Nucleus accumbens (tissue), 56 donors: ENCODE measurements at places on chromosomes 1 and 21.

DNA sequence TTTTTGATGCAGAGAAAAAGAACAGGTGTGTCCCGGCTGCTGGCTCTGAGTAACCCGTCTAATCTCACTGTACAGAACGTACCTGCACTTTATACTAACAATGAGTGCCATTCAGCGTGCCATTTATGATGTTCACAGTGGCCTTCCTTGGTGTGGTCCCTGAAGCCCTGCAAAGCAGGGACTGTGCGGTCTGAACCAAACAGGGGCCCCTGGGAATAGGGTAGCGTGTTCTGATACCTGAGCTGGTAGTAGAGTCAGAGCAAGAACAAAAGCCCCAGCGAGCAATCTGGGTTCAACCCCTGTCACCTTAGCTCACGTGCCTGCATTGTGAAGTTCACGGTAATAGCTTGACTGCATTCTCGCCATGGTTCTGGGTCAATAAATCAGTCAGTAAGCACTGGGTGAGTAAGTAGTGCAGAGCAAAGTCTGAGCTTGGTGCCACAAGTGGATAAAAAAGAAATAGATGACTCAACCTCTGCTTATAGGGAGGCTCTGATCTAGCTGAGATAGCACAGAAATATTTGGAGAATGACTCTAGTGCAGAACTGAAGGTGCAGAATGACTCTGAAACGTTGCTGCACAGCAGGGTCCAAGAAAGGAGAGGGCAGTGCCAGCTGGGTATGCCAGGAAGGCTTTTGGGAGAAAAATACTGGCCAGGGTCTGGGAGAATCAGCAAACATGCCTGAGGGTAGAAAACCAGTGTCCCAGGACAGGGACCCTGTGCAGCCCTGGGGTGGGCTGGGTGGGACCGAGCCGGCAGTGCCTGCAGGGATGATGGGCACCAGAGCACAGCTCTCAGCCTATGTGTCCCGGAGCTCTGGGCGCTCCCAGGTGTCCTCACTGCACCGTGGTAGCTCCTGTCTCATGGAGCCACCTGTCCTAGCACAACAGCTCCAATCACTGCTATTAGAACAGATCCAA lies 125.9 kb downstream of the RHOU start:
- no peak for DNase-seq

DNA sequence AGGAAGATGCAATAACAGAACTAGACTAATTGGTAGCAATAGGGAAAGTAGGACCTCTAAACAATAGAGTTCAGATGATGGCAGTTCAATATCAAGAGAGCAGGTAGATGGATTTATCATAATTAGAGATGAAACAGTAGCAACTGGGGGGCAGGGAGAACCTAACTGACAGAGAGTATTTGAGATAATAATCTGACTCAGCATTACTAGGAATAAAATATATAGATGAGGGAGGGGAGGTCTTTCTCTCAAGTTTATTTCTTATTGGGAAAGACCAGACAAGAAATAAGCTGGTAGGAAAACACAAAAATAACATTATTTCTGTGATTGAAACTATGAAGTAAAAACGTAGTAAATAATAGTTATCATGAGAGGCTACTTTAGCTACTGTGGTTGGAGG lies 1656.7 kb upstream of the B3GALT2 start:
- DNase-seq = no peak

- no peak for DNase-seq
These were observed 177.6 kb upstream of the HMCN1 start for GRCh38 chr1:185556561-185556960.

GRCh38 chr1:199122532-199123311 lies 483.9 kb downstream of the PTPRC start:
- no peak for DNase-seq

- no peak for DNase-seq
These were observed 19.7 kb downstream of the SLC2A1 start for GRCh38 chr1:42938645-42939615.

- no peak for DNase-seq
These were observed 5.9 kb upstream of the MXRA8 start for GRCh38 chr1:1364266-1364665.

DNA sequence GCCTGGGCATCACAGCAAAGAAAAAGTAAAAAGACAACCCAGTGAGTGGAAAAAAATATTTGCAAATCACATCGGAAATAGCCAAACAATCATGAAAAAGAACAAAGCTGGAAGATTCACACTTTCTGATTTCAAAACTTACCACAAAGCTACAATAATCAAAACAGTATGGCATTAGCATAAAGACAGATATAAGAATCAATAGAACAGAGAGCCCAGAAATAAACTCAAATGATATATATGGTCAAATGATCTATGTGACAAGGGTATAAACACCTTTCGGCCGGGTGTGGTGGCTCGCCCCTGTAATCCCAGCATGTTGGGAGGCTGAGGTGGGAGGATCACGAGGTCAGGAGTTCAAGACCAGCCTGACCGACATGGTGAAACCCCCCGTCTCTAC lies 13.5 kb downstream of the ACOT7 start:
- no peak for DNase-seq

GRCh38 chr1:170239445-170239844 lies 93.7 kb downstream of the NTMT2 start:
- no peak for DNase-seq

GRCh38 chr1:25544819-25545218 lies 1.4 kb downstream of the LDLRAP1 start:
- DNase-seq = no peak

DNA sequence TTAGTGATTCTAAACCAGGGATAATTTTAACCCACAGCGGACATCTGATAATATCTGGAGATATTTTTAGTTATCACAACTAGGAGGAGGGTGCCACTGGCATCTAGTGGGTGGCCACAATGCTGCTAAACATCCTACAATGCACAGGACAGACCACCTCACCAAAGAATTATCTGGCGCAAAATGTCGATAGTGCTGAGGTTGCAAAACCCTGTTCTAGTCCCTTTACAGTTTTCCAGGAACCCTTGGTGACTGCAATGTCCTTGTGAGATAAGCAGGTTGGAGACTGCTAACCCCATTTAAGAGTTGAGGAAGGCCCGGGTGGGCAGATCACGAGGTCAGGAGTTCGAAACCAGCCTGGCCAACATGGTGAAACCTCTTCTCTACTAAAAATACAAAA lies 163.1 kb upstream of the BEND5 start:
- DNase-seq = no peak

DNA sequence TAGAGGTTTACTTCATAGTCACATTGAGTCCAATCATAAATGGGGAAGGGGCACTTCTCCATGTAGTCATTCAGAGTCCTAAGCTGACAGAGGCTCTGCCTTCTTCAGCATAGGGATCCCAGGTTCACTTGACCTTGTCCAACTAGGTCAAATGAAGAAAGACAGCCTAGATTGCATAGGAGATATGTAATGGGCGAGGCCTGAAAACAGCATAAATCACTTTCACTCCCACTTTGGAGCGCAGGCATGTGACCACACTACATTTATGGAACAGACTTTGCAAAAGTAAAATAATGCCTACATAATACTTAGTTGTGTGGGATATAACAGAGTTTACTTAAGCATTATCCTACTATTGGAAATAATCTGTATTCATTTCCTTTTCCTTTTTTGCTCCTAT lies 51.7 kb downstream of the HOOK1 start:
- no peak for DNase-seq

GRCh38 chr1:25033828-25034705 lies 104.0 kb upstream of the RUNX3 start:
- peak; percentile 18 for DNase-seq

DNA sequence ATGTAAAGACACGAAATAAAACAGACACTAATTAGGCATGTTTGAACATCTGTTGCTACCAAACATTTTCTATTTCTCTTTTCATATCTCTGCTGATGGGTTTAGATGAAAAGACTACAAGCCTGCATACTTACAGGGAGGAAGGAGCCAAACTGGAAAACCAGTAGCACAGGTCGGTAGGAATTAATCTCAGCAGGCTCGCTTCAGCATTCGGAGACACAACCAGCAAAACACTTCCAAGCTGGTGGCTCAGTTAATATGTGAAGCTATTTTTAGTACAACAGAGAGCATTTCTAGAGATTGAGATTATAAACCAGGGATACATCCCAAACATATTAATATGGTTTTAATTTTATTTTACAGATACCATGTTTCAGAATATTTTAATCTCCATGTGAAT lies 300.9 kb upstream of the GREM2 start:
- DNase-seq = no peak

DNA sequence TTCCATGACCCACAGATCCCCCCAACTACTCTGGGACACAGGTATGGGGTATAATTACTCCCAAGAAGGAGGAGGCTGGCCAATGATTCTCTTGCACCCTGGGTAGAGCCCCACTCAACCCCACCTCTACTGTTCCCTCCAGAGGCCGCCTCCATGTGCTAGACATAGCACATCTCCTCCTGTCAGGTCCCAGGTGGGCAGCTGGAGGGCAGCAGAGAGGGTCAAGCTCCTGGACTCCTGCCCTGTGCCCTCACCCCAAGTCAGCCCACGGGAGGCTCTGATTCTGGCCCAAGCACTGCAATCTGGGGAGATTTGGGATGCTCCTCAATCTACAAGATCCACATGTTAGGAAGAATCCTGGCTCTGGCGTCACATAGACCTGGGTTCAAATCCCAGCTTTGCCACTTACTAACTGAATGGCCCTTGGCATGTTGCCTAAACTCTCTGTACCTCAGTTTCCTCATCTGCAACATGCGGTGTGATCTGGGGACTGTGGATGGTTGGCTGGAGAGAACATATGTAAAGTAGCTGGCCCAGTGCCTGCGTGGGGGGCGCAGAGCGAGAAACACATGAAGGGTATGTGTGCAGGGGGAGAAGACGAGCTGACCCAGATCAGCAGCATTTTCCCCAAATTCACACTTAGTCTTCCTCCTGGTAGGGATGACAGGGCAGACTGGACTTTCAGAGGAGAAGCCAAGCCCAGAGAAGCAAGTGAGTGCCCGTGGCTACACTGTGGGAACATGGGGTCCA lies 23.2 kb downstream of the TNNT2 start:
- DNase-seq = no peak

DNA sequence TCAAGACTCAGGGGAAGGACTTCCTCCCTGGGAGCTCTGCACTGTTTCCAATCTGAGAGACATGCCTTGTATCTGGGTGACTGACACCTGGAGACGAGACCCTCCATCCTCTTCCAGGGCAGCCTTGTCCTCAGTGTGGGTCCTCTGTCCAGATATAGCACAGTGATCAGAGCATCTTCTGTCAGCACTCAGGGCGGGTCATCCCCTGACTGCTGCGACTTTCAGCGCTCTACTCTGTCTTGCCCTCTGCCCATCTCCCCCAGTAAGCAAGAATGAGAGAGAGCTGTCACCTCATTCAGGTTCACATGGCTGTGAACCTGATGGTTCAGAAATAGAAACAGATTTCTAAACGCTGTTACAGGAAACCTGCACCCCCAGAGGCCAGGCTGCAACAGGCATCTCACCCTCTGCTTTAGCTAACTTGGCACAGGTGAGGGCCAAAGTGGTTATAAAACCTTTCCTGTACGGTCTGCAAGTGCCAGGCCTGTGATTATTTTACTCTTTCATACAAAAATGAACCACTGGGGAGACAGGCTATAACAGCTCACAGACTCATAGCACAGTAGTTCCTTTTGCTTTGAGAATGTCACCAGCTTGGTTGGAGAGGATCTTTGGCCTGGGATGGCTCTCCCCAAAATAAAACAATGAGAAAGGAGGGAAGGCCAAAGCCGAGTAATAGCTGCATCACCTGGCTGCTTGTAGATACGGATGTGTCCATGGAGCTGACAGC lies 11.4 kb upstream of the TENT5C start:
- DNase-seq = no peak

GRCh38 chr1:18657506-18658201 lies 27.0 kb downstream of the PAX7 start:
- DNase-seq = no peak

DNA sequence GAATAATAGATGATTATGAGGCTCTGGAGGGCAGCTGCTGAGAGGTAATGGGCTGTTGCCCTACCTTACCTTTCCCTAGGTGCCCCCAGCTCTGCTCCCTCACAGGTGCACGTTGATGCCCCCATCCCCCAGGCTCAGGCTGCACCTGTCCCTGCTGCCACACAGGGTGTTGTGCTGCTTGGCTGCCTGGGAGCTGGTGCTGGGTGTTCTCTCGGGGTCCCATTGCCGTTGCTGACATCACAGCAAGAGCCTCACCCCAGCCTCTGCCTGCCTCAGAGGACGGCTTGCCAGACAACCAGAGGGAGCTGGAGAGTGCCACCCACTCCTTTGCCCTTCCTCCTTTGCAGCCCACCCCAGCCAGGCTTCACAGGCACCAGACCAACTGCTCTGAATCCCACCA lies 31.4 kb upstream of the DMBX1 start:
- no peak for DNase-seq

- no peak for DNase-seq
These were observed 13.9 kb downstream of the WNT2B start for GRCh38 chr1:112522621-112523020.

- no peak for DNase-seq
These were observed 6.3 kb upstream of the TNNT2 start for GRCh38 chr1:201383647-201384405.

- no peak for DNase-seq
These were observed 22.1 kb downstream of the ATP1B1 start for GRCh38 chr1:169128562-169128961.

- DNase-seq = no peak
These were observed 19.7 kb upstream of the KCNC4 start for GRCh38 chr1:110190282-110190929.

GRCh38 chr1:211196880-211197279 lies 62.3 kb upstream of the RCOR3 start:
- DNase-seq = no peak

DNA sequence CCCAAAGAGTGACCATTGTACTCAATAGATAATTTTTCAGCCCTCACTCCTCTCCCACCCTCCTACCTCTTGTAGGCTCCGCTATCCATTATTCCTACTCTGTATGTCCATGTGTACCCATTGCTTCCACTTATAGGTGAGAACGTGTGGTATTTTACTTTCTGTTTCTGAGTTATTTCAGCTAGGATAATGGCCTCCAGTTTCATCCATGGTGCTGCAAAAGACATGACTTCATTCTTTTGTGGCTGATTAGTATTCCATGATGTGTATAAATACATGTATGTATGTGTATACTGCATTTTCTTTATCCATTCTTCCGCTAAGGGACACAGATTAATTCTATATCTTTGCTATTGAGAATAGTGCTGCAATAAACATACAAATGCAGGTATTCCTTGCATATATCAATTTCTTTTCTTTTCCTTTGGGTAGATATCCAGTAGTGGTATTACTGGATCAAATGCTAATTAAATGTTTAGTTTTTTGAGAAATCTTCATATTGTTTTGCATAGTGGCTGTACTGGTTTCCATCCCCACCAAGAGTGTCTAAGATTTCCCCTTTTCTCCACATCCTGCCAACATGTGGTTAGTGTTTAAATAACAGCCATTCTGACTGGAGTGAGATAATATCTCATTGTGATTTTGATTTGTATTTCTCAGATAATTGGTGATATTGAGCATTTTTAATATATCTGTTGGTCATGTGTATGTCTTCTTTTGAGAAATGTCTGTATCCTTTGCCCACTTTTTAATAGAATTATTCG lies 4.9 kb downstream of the LY9 start:
- no peak for DNase-seq

GRCh38 chr1:49951385-49951784 lies 72.4 kb downstream of the AGBL4 start:
- no peak for DNase-seq

- DNase-seq = no peak
These were observed 367.7 kb downstream of the PRDM2 start for GRCh38 chr1:14067711-14068110.

- DNase-seq = no peak
These were observed 35.3 kb downstream of the CHD5 start for GRCh38 chr1:6144647-6145395.

- DNase-seq = no peak
These were observed 6.7 kb upstream of the TEX35 start for GRCh38 chr1:178506177-178506576.

GRCh38 chr1:35555601-35556477 lies 1.4 kb downstream of the KIAA0319L start:
- no peak for DNase-seq
